MV-4-11 (cell line): ENCODE measurements at places on chromosomes 5 and 9.
A peak's percentile ranks its signal among the peaks of the same experiment; 100 is the strongest.

GRCh38 chr9:20623021-20623747, 885 bp upstream of the MLLT3 start:
- DNase-seq = no peak

DNA sequence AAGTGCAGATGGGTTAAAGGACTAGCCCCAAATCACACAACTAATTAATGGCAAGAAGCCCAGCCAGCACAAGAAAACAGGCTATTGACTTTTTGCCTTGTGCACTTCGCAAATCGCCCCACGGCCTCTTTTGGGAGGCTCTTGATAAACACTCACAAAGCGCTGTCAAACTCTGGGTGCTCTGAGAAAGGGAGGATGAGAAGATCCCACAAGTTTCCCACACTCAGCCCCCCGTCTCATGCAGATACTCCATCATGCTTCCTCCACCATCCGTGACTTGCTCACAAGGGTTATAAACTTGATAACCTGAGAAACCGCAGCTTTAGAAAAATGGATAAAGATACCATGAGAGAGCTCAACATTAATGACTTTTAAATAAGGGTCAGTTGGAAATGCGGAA, 219.7 kb downstream of the EBF1 start:
- no peak for DNase-seq

DNA sequence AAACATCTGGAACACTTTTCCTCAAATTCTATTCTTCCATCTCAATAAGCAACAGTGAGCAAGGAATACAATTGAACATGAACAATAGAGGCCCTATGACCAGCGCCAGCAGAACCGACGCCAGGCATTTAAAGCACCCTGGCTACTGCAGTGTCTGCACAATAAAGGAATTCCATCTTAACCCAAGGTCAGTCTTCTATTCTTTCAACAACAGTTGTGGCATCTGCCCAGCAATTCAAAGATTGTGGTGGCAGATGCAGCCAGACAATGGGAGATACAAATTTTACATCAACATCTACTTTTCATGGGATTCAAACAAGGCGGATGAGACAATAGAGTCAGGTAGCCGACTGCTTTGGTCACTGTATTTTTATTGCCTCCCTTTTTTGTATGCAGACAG, 65.9 kb downstream of the ELL2 start:
- DNase-seq = no peak

DNA sequence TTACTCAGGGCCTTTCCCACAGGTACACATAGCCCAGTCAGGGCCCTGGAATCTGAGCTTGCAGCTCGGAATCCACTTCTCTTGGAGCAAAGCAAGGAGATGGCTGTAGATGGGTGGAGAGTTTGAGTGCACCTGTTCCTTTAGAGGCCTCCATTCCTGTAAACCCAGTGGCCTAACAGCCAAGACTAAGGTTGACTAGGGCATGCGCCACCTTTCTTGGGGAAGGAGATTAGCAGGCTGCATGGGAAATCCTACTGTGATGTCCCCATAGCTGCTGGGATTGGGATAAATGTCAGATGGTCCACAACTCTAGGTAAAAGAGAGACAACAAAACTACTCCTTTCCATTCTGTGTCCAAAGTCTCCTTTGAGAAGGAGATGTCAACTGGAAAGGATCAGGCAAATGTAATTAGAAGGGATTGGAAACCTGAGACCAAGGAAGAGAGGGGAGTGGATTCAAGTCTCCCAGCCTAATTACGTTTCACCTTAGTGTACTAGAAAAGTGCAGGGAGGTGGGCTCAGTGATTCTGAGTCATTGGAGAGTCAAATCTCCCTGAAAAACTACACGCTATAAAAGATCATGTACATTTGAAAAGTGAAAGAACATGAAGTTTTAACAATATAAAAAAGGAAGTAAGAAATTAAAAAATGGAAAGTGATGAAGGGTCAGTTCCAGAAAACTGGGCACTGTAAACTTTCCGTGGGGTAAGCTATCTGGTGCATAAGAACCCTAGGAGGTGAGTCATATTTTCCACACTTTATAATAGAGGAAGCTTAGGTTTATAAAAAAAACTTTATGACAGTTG, 104.2 kb downstream of the SEC61B start:
- peak; percentile 83 for DNase-seq

DNA sequence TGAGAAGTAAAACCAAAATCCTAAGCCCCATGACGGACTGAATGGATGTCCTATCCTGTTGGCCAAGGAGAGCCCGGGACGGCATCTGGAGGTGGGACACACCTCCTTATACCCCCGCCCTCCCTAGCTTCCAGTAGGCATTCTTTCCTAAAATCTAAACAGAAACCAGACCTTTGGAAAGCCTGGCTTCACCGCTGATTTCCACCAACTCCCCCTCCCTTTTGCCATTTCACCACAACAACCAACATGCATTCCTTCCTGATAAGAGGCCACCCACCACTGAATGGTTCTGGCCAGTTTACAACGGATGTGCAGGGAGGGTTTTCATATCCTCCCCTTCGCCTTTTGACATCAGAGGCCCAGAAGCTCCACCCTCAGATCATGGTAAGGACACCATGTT, 9.2 kb upstream of the RARS1 start:
- DNase-seq = no peak

GRCh38 chr9:134814598-134815215, 65.9 kb upstream of the FCN2 start:
- no peak for DNase-seq

DNA sequence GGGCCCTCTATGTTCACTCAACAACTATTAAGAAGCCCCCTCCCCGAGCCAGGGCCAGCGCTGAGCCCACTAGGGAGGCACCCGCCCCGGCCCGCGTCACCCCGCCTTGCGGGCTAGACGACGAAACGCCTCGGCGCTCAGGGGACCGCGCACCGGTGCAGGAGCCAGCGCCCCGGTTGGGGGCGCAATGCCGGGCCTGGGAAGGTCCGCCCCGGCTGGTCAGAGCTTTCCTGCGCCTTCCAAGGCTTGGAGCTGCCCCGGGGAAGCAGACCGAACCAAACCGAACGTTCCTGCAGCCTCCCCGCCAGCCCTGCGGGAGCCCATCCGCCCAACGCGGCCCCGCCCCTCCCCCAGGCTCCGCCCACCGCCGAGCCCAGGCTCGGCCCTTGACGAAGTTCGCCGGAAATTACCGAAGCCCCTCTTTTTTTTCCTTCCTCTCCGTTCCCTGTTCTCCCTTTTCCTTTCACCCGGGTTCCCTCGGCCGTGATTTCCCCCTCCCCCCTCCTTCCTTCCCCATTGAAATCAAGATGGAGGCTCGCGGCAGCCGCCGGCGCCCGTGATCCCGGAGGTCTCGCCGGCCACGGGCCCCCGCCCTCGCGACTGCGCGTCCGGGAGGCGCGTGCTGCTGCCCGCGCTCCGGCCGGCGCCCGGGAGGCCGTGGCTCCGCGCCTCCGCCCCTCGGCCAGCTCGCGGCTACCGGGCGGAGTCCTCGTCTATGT, at the start of gene TRIO:
Gene TRIO, plus strand, starts transcription at position 516 of the 719 bp plus-strand sequence. CDS start 384 bp downstream, outside the sequence.
- peak; percentile 55 for DNase-seq

DNA sequence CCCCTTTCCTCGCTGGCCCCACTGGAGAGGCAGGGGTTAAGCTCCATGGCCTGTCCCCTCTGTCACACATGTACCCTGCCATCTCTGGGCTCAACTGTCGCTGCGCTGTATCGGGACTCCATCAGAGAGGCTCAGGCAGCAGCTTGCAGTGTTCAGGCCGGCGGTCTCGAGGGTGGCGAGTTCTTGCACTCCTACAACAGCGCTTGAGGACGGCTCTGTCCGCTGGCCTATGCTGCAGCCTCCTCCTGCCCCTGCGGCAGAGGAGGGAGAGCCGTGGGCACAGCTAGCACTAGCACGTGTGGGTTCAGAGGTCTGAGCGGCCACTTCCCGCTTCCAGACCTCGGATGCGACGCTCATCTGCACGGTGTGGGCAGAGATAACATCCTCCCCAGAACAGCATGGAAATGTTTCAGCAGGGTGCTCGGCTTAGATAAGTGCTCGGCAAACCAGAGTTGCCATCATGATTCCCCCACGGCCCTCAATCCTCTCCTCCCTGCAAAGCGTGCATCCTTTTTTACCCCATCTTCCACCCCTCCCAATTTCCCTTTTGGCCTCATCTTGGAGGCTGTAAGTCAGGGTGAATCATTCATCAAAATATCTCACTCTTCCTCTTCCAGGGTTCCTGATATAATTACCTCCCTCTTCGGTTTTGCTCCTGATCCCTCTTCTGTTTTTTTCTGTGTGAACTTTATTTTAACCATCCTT, 41.9 kb upstream of the FUBP3 start:
- peak; percentile 65 for DNase-seq

GRCh38 chr9:84953797-84954705, 284.5 kb downstream of the NTRK2 start:
- peak; percentile 18 for DNase-seq

- no peak for DNase-seq
Observed at GRCh38 chr5:73143716-73144115, 23.3 kb downstream of the TMEM171 start.

DNA sequence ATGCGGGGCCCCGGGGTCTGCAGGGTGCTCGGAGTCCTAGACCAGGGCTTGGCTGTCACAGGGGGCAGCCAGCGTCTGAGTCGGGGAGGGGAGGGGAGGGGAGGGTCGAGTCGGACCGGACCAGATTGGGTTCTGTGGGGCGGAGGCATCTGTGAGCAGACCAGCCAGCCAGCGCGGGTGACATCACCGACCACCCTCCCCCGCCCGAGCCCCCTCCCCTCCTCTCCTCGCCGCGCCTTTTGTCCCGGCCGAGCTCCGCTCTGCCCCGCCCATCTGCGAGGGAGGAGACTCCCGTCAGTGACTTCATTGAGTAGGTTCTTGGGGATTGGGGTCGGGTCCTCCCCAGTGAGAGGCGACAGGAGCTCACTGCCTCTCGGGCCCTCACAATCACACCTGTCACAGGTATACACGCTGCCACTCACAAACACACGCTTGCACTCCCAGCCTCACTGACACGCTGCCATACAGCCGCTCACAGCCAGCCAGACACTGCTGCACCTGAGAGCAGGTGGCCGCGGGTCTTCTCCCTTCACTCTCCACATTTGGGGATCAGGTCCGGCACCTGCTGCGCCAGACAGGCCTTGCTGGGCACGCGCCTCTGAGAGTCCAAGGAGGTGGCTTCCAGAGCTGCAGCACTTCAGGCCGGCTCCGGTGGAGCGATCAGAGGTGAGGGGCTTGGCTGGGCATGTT, 546 bp downstream of the DNAJB5 start:
- no peak for DNase-seq

DNA sequence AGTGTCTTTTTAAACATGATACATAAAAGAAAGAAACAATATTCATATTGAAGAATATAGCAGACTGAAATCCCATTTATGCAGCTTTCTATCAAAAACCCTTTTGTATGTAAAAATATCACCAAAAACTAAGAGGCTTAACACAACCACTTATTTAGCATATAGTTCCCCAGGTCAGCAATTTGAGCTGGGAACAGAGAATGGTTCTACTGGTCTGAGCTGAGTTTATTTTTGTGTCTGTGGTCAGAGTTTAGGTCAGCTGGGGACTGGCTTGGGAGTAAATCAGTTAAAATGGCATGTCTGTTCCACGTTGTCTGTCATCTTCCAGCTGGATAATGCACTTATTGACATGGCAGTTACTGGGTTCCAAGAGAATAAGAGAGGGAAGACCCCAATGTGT, 165.0 kb downstream of the TMEM232 start:
- DNase-seq = no peak

DNA sequence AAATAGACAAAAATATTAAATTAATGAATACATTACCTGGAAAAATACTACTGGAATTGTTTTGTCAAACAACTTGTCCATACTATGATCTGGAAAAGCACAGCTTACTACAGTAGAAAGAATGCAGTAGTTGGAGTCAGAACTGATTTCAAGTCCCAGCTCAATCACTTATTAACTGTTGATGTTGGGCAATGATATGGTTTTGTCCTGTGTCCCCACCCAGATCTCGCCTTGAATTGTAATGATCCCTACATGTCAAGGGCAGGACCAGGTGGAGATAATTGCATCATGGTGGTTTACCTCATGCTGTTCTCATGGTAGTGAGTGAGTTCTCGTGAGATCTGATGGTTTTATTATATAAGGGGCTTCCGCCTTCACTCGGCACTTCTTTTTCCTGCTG, 247.5 kb downstream of the CD180 start:
- no peak for DNase-seq

DNA sequence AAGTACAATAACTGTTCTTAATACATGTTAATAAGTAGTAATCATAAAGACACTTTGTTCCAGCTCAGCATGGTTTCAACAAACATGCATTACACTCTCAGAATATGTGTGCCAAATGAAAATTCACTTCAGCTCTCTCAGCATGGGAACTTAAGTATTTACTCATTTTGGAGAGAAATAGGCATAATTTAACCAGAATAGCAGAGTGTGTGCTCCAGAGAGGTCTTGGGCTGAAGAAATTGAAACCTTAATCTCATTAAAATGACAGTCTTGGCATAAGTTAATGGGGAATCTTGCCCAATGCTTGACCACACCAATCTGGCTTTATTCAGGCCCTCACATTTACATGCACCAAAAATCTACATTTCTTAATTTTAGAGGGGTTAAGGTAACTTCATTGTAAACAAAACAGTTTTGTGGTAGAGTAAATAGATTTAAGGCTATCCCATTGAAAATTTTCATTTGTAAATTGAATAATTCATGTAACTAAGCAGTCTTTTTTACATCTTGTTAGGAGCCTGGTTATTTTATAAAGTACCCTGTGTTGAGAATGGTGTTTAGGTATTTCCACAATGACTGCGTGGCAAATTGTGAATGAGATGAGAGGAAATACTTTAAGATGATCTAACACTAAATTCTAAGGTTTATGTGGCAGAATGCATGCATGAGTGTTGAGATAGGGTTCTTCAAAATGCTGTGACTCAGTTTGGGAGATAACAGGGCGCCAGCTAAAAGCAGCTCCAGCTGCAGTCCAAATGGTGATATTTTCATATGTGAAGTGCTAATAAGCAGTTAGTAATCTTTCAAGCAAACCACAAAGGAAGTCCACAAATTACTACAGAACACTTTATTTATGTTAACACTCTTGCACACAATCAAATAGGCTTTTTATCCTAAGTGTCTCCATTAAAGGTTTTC, 11.3 kb upstream of the LOX start:
- no peak for DNase-seq

DNA sequence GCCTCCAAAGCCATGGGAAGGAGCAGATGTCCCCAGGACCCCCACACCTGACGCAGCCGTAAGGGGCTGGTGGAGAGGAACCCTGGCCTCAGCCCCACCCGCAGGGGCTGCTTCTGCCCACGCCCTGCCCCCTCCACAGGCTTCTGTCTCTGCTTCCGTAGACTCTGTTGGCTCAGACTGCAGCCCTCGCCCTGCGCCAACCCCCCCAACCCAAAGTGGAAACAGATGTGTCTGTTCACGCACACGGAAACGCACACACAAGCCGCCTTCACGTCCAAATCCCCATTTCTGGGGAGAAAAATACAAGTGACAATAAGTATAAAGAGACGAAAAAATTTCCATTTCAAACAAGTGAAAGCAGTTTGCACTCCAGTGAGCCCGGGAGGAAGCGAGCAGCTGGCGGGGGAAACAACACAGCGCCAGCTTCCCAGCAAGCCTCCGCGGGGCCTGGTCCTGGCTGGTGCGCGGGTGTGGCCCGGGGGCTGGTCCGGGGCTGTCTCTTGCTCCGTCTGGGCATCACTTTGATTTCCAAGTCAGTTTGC, 32.6 kb upstream of the RXRA start:
- peak; percentile 12 for DNase-seq

GRCh38 chr9:77707383-77708063, 59.4 kb upstream of the GNA14 start:
- peak; percentile 57 for DNase-seq
